CD4-positive, alpha-beta T cell treated with Interleukin-6 at 100 ng/mL for 8 hours (primary cell): ENCODE measurements at places on chromosomes 12 and 14.

DNA sequence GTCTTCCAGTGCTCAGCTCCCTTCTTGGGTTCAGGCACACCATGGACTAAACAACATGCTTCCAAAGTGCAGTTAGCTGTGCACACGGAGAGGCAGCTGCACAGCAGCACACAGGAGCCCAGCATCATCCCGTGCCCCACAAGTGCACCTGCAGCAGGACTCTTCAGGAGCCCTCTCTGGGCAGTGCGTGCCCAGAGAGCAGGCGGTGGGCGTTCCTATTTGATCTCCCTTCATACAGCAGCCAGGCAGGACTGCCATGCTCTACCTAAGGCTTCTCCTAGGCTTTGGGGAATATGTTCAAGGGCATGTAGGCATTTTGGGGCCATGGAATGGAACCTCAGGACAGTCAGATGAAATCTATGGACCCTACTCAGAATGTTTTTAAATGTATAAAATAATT is 35.5 kb downstream of the ANO2 start:
- no peak for DNase-seq

DNA sequence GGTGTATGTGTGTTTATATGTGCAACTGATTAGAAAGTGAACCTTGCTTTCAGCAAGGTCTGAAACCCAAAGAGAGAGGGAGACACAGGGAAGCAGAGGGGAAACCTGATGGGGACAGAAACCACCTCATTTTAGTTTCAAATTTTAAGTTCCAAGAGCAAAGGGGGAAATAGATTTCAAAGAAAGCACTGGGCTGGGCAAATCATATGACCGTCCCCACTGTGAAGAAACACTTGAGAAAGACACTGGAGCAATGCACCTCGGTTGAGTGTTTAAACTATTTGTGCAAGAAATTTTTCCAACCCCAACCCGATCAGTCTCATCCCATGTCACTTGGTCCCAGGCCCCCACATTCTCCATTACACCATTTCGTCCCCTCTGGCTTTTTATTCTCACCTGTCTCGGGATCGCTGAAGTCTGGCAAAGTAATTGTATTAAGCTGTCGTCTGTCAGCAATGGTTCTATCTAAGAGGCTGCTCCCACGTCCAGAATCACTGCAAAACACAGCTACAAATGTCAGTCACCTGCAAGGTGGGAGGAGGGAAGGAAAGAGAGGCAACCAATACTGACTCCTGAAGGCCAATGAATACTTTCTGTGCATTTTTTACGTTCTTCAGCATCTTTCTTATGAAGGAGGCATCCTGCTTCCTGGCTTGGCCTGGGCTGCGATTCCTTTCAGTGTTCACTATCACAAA is 205.7 kb downstream of the TTC7B start:
- DNase-seq: no peak

DNA sequence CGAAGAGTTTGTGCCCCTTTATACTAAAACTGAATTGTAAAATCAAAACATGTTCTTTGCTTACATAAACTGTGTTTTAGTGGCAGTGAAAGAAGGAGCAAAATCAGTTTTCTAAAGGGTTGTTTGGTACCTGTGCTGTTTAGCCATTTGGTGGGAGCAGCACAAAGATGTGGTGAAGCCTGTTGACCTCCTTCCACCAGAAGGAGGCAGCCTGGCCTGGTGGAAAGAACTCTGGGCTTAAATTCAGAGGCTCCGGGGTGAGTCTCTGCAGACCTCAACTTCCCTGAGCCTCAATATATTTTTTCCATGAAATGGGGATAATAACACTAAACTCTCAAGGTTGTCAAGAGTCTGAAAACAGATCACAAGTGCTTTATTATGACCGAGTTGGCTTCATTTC is 502.5 kb downstream of the VRK1 start:
- DNase-seq: peak; percentile 43

DNA sequence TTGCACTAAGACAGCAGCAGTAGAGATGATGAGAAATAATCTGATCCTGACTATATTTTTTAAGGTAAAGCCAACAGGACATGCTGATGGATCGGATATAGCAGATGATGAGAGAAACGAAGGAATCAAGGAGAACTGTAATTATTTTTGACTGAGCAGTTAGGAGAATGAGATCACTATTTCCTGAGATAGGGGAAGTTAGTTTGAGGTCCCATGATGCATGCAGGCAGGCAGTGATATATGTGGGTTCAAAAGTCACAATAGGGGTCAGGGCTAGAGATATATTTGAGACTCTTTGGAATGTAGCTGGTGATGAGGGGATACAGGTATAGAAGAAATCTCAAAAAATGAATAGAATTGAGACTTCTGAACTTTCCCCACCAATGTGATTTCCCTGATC is 107.6 kb downstream of the GTF2A1 start:
- DNase-seq: no peak

- no peak for DNase-seq
Measured at GRCh38 chr12:101592448-101592847, 2.3 kb upstream of the MYBPC1 start.

- no peak for DNase-seq
Measured at GRCh38 chr12:62720661-62721330, 214.2 kb downstream of the PPM1H start.
